HT1080 (cell line): ENCODE measurements at places on chromosomes 7 and 10.
A peak's percentile ranks its signal among the peaks of the same experiment; 100 is the strongest.

DNA sequence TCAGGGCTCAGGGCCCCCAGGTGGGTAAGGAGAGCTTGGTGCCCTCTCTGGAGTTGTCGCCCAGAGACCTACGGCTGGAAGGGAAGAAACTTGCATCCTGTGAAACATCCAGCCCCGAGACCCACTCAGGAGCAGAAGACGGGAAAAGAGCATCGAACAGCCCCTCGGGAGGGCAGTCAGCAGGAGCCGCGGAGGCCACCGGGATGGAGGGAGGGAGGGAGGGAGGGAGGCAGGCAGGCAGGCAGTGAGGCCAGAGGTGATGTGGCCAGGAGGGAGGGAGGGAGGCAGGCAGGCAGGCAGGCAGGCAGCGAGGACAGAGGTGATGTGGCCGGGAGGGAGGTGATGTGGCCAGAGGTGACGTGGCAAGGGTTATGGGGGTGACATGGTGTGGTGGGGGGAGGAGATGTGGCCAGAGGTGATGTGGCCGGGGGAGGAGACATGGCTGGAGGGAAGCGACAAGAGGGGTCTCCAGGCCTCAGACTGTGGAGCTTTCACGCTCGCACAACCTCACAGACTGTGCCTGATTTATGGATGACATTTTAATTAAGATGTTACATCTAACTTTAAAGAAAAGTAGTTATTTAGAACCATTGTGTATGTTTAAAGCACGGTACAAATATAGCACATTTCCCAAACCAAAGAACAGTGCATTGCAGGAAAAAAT is 141.1 kb downstream of the DIP2C start:
- DNase-seq: no peak

- DNase-seq: no peak
Measured at GRCh38 chr10:66148312-66148711, 777.5 kb upstream of the LRRTM3 start.

- no peak for DNase-seq
Measured at GRCh38 chr7:107286751-107287621, 118.2 kb downstream of the HBP1 start.

DNA sequence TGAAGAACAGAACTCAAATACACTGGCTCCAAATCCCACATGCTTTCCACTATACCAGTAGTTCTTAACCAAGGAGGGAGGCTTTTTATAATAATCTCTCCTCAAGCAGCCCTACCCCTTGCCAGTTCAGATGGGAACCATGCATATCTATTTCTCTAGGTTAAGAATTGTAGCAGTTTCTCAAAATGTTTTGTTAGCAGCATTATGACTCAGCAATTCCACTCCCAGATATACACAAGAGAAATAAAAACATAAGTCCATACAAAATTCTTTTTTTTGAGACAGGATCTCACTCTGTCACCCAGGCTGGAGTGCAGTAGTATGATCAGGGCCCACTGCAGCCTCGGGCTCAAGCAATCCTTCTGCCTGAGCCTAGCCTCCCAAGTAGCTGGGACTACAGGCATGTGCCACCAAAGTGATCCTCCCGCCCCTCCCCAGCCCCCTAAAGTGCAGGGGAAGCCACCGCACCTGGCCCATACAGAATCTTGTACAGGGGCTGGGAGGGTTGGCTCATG is 18.1 kb downstream of the YWHAG start:
- peak; percentile 18 for DNase-seq

DNA sequence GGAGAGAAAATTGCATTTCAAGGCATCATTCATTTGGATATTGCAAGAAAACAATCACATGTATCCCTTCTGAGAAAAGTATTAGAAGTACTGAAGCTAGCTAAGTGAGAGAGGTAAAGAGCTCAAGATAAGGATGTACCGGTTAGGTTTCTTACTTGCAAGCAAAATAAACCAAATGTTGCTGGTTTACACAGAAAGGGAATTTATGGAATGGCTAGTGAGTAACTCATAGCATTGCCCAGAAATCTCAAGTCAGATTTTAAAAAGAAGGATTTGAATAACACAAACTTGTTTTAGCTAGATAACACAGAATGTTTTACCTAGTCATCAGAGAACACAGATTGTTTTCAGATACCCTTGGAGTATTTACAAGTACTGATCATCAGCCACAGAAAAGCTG is 30.6 kb downstream of the KLHL7 start:
- DNase-seq: no peak

- no peak for DNase-seq
Measured at GRCh38 chr7:47236480-47237129, 345.3 kb downstream of the TNS3 start.

- no peak for DNase-seq
Measured at GRCh38 chr7:7323352-7323751, 141.0 kb downstream of the C1GALT1 start.

DNA sequence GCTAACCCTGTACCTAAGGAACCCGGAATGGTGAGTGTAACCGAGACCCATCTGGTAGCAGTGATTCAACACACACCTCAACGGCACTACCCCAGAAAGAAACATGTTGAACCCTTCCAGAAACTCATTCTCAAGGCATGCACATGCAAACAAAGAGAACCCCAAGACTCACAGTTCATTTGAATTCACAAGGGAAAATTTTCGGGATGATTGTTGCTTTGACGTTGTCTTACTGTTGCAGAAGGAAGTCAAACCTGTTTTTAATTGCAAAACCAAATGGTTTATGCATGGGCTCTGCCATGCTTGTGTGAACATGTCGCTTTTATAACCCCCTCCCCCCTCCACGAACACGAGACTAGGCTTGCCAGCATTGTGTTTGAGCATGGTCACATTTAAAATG is 539.7 kb downstream of the GATA3 start:
- DNase-seq: no peak

DNA sequence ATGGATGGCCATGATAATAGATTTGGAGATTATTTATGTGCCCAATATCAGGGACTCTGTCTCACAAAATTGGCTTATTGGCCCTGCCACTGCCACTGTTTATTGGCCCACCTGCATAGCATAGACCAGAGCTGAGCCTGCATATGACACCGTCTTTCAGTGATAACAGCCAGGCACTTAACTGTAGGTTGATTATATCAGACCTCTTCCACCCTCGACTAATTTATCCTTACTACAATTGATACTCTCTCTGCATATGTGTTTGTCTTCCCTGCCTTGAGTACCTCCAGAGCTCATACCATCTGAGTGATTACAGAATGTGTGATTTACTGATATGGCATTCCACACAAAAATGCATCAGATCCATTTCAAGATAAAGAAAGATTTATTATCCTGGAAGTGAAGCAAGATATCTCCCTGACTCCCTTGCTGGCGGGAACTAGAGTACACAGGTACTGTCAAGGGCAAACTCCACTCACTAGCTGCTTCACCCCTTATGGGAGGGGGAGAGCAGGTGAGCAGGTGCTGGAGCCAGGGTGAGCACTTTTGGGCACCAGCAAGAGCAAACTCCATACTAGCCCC is 13.1 kb upstream of the SAMD9L start:
- DNase-seq: no peak

- DNase-seq: no peak
Measured at GRCh38 chr10:132704008-132704814, 81.7 kb downstream of the NKX6-2 start.

DNA sequence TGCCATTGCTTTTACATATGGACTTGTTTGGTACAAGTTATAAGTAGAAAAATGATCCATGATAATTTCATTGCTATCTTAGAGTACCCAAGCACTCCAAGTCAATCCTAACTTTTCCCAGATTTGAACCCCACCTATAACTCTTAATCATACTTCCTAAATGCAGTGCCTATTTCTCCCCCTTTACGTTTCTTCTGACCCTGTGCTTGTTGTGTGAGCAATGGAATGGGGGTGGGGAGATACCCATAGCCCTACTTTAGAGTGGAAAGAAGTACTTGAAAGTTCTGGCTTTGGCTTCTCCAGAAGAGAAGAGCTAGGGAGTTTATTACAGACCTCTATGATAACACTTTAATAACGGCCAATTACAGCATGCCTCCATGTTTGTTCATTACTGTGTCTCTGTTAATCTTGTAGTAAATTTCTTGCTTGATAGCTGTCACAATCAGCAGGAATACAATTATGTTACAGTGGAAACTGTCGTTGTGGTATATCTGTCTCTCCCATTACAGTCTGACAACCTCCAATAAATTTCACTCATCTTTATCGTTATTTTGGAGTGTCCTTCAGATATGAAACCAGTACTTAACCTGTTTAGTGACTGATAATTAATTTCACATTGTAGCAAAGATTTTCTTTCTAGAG is 34.0 kb downstream of the CNPY1 start:
- DNase-seq: no peak

DNA sequence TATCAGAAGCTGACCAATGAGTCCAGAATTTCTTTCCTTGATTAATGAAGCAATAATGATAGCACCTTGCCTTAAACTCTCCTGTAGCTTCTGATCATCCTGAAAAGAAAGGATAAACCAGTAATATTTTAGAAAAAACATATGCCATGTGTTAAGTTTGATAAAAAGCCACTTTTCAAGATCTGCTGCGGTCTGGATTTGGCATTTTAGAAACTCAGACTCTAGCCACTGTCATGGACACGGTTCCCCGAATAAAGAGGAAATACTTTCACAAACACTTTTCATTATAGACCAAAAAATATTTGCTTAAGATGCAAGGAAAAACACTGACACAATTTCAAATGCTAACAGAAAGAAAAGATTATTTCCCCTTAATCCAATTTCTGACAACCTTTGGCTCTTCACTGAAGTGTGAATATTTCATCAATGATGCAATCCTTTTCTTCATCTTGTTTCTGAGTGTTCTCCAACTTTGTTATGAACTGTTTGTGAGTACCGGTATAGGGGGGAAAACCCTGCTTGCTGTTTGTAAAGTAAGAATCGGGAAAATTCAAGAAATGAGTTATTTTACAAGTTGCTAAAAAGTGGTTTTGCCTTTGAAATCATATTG is 329.5 kb downstream of the CRPPA start:
- DNase-seq: no peak

- no peak for DNase-seq
Measured at GRCh38 chr7:82726038-82726800, 282.6 kb upstream of the CACNA2D1 start.

DNA sequence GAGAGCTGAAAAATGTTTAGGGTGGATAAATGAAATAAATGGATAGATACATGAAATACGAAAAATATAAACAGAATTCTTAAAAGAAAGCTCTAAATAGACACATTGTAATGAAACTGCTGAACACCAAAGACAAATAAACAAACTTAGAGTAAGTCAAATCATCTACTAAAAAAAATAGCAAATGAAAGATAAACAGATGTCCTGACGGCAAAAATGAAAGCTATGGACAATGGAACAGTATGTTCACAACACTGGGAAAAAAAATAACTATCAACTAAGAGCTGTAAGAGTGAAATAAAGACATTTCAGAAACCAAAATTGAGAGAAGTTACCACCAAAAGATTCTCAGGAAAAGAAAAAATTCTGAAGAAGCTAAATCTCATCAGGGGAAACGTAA is 106.1 kb downstream of the SGMS1 start:
- DNase-seq: no peak

DNA sequence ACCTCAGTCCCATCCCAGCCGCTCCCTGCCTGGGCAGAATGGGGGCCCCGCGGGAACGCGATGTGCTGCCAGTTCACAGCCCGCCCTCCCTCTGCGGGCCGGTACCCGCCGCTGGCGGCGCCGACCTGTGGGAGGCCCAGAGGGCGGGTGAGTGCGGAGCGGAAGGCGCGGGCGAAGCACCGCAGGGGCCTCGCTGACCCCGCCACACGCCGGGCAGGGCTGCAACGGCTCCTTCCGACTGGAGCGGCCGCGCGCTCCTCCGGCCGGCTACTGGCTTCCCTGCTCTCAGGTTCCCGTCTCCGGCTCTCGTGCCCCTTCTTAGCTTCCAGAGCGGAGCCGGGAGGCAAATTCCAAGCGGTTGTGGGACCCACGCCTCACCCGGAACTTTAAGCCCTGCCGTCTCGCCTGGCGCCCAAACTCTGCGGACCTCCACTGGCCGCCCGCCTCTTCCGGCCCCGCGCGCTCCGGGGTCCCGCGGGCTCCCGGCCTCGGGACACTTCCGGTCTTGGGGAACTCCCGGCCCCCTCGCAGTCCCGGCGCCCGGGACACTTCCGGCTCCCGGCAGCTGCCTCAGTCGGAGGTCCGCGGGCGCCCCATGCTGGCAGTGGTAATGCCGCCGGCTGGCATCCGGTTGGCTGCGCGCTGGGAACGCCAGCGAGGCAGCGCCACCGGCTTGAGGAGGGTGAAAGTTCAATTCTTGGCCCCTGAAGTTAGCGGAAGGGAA is at the start of gene CYREN:
CYREN (minus strand) TSS at position 434 of the 724 bp plus-strand sequence. CDS start 1,785 bp downstream, outside the sequence.
- peak; percentile 94 for DNase-seq

DNA sequence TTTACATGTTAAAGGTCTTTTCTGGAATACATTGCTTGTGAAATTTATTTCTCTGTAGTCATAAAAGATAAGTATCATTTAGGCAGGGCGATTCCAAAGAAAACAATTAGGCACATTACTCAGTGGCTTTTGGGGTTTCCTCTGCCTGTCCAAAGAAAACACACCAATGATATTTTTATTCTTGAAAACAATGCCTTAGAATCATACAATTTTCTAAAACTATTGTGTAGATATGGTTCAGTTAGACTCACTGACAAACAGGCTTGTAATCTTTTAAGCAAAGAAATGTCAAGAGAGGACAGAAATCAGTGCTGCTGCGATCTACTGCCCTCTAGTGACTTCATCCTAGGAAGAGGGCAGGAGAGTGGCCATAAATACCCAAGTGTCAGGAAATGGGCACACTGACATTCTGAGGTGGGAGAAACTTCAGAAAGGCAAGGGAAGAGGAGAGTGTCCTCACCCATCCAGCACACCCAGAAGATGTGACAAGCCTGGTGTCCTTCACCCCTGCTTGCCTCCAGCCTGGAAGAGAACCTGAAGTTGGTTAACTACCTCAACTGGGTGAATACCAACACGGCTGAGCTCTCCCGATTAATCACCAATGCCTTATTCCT is 120.5 kb downstream of the GALNT11 start:
- peak; percentile 36 for DNase-seq

GRCh38 chr7:151246851-151247580 is 1.5 kb downstream of the SMARCD3 start:
- DNase-seq: no peak

DNA sequence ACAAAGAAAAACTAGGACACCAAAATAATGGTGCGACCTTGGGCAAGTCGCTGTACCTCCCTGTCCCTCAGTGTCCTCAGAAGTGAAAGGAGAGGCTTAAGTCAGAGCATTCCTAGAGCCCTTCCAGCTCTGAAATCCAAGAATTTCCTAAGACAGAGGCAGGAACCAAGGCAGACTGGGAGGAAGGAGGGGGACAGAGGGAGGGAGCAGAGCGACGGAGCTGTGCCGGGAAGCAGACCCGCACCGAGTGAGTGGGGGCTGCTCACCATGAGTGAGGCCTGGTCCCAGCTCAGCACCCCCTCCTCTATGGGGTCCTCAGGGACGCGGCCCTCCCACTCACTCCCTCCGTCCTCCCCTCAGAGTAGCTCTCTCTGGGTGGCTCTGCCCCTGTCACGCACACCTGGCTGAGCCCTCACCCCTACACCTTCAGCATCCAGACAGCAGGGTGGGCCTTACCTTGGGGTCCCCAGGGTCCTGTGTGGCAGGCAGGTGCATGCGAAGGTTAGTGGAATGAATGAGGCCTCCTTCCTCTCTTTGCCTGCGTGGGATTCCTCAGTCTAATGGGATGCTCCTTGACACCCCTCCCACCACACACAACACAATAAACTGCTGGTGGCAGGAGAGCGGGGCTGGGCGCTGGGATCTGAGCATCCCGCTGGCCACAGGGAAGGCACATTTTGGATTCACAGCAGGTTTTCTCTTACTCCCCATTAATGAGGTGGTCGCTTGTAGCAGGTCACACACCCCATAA is 4.6 kb upstream of the SMARCD3 start:
- no peak for DNase-seq
